ENCODE measurements at places on chromosomes 5 and 9. TPM values are rescaled to one million over a fixed set of nuclear protein-coding genes. Genes with fewer than 3 reads are reported as not detected.

DNA sequence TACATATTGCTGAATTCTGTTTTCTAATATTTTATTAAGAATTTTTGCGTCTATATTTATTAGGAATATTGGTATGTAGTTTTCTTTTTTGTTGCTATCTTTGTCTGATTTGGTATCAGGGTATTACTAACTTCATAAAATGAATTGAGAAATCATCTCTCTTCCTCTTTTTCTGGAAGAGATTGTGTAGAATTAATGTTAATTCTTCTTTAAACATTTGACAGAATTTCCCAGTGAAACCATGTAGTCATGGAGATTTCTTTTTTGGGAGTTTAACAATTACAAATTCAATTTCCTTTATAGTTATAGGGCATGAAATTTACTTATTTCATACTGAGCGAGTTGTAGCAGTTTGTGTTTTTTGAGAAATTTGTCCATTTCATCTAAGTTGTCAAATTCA lies 3.3 kb upstream of the FAM170A start:
- DNase-seq, result no peak

DNA sequence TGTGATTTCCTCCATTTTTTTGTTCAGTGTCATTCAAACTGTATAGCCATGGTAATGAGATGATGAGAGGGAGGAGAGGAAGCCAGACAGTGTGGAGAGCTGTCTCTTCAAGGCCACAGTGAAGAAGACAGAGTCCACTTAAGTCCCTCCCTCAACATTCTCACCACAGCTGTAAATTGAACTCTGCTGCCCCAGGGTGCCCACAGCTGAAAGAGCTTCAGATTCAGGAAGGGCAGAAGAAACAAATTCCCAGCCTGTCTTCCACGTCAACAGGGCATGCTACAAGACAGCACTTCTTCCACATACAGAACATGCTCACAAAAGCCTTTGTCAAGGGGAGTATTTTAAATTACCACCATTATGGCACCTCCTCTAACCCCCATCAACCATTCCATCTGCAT lies 100.4 kb downstream of the KLHL3 start:
- DNase-seq, result no peak

DNA sequence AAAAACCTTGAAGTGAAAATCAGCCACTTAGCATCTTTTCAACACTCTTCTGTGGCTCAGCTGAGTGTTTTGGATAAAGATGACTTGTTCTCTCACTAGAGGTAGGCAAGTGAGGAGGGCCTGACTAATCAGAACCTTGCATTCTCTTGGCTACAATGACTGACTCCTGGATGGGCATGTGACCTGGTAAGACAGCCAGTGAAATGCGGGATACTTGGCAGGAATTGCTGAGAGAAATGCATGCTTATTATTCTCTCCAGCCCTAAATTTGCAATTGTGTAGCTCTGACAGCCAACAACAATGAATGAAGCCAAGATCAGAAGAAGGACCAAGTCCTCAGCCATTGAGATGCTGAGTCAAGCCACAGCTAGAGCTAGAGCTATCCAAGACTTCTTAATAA lies 490.5 kb upstream of the ZNF608 start:
- DNase-seq, result no peak

Gene FCHO2
- 10.7 TPM for polyA plus RNA-seq

Gene NUTM2F
- not detected for polyA plus RNA-seq

Data from adrenal gland (tissue), 19 donors.